ENCODE measurements at places on chromosomes 11 and 22.

GRCh38 chr11:83574519-83574918 lies 288.4 kb upstream of the CCDC90B start:
- DNase-seq, result no peak

- DNase-seq, result no peak
These were observed 44.3 kb downstream of the PTPRJ start for GRCh38 chr11:48024635-48025071.

DNA sequence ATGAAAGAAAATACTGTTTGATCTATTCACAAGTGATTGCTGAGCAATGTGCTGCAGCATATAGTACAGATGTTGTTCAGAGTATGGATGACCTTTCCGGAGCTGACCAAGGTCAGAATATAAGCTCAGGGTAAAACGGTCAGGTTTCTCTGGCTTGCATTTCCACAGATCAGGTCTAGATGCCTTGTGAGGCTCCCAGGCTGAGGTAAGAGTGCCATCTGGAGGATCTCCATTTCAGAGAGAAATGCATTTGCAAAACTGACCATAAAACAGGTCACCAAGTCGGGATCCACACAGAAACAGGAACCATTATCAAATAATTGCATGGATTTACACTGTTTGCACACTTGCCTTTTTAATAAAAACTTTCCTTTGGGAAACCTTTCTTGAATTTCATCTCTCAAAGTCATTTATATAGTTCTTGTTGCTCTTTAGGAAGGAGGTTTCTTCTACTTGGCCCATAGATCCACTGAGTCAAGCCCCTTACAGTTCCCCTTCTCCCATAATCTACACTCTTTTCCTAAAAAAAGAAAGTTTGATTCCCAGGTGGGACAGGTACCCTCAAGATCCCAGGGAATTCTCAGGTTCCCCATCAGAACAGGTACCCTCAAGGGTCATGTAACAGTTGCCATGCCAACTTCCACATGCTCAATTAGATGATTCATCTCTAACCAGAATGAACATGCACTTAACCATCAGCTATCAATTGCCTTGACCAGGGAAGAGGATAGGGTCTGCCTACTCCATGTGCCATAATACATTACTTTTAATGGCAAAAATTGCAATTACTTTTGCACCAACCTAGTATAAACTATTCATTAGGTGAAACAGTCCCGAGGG lies 25.0 kb upstream of the TMPRSS5 start:
- DNase-seq, result peak; percentile 43

- no peak for DNase-seq
These were observed 94.4 kb upstream of the CHRM4 start for GRCh38 chr11:46485856-46486443.

GRCh38 chr11:8356721-8357504 lies 93.2 kb upstream of the LMO1 start:
- DNase-seq, result no peak

- no peak for DNase-seq
These were observed 1.7 kb downstream of the EED start for GRCh38 chr11:86246293-86246675.

- no peak for DNase-seq
These were observed 12.0 kb downstream of the GUCY1A2 start for GRCh38 chr11:107006076-107006833.

DNA sequence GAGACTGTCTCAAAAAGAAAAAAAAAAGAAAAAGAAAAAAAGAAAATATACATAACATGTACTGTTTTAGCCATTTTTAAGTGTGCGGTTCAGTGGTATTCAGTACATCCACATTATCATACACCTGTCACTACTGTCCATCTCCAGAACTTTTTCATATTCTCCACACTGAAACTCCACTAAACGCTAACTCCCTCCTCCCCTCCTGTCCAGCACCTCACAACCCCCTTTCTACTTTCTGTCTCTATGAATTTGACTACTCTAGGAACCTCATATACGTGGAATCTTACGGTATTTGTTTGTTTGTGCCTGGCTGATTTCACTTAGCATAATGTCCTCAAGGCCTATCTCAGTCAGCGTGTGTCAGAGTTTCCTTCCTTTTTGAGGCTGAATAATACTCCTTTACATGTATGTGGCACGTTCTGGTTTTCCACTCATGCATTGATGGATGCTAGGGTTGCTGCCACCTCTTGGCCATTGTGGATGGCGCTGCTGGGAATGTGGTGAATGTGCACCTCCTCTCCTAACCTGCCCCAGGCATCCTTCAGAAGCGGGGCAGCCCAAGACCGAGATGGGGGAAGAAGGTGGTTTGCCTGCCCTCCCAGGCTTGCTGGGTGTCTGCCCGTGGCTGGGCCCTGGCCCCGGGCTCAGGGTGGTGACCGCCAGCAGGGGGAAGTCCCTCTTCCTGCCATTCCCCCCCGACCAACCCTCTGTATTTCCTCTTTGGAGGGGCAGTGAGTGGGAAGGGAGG lies 60.5 kb downstream of the BCR start:
- DNase-seq, result peak; percentile 62

DNA sequence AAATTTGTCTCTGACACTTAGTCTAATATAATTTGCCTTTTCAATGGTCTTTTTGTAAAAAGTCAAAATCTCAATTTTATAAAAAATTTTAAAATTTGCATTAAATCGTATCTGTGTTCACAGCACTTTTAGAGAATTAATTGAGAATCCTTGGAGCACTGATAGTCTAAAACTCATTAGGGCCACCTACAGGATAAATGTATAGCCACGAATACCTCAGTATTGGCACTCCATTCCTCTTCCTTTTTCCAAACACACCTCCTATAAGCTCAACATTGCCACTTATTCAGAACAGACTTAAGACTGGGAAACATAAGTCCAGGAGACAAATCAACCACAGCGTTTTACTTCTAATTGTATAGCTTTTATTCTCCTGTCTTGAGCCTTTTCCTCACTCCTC lies 776.0 kb upstream of the ARHGAP42 start:
- no peak for DNase-seq

- no peak for DNase-seq
These were observed 122.7 kb downstream of the RBFOX2 start for GRCh38 chr22:35905894-35906293.
